ENCODE measurements at places on chromosomes 3 and 15. TPM values are rescaled to one million over a fixed set of nuclear protein-coding genes. Genes with fewer than 3 reads are reported as not detected.

GRCh38 chr3:169965562-169966427 lies 812 bp upstream of the SEC62 start:
- peak; percentile 59 for DNase-seq

DNA sequence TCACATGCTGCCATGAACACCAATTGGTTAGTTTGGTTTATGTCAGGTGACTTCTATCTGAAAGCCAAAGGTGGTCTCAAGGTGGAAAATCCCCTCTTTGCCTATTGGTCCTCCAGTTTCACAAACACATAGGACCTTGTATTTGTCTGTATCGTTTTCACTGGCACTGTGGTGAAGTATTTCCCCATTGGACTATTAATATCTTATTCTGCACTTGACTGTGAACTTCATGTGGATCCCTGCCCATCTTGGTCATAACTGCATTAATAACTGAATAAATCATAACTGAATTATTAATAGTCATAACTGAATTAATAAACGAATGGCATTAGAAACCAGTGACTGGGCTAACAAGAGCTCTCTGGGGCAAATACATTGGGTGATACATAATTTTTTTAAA lies 341.3 kb upstream of the ADAMTS9 start:
- DNase-seq = no peak

DNA sequence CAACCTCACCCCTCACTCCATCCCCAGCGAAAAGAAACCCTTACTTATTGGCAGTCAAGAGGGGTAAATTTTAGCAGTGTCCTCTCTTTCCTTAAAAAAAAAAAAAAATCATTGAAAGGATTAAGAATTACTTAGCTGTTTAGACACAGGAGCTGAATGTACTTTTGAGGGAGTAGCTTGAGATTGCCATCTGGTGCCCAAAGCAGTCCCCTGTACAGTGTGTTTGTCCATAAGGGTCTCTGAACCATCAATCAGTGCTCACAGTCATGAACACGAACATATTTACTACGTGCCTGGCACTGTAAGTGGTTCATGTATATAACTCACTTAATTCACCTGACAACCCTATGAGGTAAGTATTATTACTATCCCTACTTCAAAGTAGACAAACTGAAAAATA lies 463.5 kb downstream of the RAP2B start:
- no peak for DNase-seq

DNA sequence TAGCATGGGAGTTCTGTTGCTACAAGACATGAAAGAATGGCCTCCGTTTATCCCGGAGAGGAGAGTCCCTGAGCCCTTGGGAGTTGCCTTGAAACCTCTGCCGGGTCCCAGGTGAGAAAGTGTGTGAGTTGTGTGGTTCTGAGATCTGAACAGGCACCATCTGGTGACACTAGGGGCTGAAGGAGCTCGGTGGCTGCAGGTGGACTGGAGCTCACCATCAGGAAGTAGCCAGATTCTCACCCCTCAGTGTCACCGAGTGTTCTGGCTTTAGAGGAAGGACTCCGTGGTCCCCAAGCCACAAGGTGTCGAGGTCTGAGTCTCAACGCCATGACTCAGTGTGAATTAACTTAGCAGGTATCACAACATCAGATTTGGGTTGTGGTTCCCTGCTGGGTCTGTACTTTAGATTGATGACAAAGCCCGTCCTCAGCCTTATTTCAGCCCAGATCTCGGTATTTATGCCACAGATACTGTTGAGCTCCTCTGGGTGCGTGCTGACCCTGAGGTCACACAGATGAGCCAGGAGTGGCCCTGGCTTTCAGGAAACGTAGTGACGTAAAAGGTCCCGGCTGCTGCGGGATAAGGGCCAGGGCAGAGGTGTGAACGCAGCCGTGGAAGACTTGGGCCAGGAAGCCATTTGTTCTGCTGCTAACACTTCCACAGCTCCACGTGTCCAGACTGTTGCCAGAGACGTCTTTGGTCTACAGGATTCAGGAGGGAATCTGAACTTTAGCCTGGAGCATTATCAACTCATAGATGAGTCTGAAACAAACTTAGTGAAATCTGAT lies 54.4 kb downstream of the PGPEP1L start:
- DNase-seq = no peak

DNA sequence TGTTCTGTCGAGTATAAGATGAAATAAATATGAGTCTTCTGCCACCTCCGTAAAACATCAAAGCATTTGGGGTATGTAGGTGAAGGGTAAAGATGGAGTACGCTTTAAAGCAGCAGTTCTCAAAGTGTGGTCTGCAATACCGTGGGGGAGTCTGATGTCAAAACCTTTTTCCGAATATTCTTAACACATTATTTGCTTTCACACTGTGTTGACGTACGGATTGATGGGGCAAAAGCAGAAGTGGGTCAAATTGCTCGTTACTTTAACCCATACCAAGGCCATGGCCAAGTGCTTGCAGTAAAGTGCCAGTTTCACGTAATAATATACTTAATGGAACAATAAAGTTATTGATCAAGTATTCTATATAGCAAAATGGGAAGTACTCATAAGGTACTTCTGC lies 36.3 kb downstream of the PAK2 start:
- DNase-seq = no peak

- no peak for DNase-seq
Measured at GRCh38 chr3:196216089-196216564, at the start of gene SLC51A. TSS of gene SLC51A (plus strand) at chr3:196216534. CDS start at chr3:196216713, 179 bp downstream.

DNA sequence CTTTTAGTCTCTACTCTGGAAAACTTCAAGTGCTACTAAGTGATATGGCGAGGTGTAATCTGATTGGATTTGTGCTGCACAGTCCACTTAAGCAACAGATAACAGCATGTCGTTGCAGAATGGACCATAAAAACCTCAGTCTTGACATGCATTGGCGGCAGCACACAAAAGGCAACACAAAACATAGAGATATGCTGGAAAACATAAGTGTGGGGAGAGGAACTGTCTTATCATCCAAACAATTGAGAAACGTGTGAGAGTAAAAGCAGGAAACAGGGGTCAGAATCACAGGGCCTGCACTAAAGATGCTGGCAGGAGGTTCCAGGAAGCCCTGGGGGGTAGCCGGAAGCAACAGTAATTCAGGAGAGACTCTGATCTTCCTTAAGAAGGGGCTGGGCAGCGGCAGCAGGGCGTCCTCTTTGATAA lies 82.1 kb downstream of the CGNL1 start:
- no peak for DNase-seq

DNA sequence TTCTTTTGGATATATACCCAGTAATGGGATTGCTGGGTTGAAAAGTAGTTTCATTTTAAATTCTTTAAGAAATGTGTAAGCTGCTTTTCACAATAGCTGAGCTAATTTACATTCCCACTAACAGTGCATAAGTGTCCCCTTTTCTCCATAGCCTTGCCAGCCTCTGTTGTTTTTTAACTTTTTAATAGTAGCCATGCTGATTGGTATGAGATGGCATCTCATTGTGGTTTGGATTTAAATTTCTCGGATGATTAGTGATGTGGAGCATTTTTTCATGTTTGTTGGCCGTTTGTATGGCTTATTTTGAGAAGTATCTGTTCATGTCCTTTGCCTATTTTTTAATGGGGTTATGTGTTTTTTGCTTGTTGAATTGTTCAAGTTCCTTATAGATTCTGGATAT lies 444.3 kb upstream of the ATP11B start:
- no peak for DNase-seq

Gene TMIE
- 0.30 TPM for total RNA-seq

- no peak for DNase-seq
Measured at GRCh38 chr3:110667216-110667615, 404.4 kb upstream of the NECTIN3 start.

Gene LHFPL4
- not detected for total RNA-seq

Gene FSIP1
- 0.89 TPM for total RNA-seq
